ENCODE measurements at places on chromosomes 16 and 17.

- DNase-seq, result no peak
Observed at GRCh38 chr17:38403491-38403890, 24.8 kb upstream of the ARHGAP23 start.

GRCh38 chr16:11734025-11734652 lies 8.5 kb downstream of the TXNDC11 start:
- DNase-seq, result no peak

- no peak for DNase-seq
Observed at GRCh38 chr16:51831595-51832367, 680.7 kb upstream of the SALL1 start.

- DNase-seq, result no peak
Observed at GRCh38 chr17:58757162-58757613, 1.5 kb downstream of the PPM1E start.

- no peak for DNase-seq
Observed at GRCh38 chr16:56258508-56259424, 67.5 kb downstream of the GNAO1 start.

DNA sequence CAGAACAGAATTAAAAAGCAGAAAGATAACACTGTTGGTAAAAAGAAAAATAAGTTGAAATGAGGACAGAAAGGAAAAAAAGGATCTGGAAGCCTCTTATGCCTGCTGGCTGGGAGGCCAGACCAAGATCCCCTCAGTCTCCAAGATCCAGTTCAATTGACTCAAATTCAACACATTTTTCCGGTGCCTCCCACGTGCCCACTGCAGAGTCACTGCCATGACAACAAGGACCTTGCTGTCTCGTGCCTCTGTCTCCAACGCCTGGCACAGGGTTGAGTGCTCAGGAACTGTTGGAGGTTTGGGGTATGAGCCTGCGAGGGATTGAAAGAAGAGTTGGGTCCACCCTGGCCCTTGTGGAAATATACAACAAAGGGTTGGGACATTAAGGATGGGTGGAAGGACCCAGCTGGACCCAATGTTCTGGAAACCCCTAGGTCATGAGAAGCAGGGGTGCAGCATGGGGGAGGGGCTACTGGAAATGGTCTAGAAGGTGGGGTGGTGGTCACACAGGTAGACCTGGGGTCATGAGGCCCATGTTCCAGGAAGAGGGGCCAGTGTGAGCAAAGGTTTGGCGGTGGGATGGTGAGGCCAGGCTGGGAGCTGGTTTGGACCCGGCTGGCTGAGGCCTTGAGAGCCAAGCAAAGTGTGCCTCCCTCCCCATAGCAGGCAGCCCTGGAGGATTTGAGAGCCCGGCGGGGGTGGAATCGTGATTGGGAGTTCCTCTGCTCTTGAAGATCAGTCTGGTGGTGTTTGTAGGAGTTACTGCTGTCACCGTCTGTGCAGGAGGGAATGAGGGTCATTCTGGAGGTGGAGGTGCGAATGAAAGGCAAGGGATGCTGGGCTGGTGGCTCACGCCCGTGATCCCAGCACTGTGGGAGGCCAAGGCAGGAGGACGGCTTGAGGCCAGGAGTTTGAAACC lies 1.3 kb downstream of the IL34 start:
- DNase-seq, result no peak

GRCh38 chr17:59842901-59843652 lies 49.7 kb downstream of the TUBD1 start:
- peak; percentile 79 for DNase-seq

DNA sequence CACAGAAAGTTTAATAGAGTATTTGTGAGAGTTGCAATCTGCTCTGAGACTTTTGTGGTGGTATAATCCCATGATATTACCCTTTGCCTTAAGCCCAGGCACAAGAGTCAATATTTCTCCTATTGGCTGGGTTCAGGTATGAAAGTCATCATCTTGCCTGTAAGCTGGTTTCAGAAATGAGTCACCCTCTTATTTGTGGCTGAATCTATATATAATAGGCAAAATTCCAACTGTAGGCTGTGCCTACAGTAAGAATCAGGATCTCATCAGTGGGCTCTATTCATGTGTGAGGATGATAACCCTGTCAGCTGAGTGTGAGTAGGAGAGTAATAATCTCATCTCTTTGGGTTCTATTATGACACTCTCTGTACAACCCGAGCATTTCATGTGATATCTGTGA lies 2103.1 kb downstream of the TP53TG3F start:
- DNase-seq, result no peak

- no peak for DNase-seq
Observed at GRCh38 chr17:31467502-31468256, 76.2 kb downstream of the RAB11FIP4 start.

DNA sequence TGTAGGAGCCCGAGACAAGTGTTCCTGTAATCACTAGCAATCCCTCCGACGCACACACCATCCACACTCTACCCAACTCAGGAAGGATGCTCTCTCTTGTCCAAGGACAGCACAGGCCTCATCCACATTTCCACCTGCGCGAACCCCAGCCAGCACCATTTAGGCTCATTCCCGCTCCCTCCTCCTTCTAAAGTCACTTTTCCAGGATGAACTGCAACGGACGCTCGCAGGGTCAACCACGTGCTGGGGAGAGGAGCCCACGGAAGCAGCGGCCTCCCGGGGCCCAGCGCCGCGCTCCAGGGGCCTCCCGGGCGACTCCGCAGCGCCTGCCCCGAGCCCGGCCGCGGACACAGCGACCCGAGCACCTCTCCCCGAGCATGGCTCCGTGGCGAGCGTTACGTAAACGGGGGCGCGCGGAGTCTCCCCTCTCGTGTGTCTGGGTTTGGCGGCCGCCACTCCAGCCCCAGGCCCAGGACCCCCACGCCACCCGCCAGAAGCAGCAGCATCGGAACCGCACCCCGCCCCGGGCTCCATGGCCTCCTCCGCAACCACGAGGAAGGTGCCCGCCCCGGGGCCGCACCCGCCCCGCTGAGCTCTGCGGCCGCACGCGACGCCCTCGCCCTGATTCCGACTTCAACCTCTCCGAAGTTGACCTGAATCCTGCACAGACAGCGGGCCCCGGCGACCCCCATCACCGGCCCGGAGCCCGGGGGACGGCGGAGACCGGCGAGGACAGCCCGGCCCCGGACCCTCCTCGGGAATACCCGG lies 668 bp downstream of the USP36 start:
- DNase-seq, result peak; percentile 54

DNA sequence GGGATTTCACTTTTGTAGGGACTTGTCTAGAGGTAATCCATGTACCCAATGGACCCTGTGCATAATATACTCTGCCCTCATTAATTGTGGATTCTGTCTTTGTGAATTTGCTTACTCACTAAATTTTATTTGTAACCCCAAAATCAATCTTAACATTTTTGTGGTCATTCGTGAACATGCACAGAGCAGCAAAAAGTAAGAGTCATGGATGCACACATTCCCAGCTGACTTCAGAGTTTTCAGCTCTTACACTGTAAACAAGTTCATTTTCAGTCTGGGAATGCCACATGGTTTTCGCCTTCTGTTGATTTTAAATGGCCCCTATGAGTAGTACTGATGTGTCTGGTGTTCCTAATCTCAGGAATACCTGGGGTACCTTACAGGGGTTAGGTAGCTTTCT lies 24.3 kb downstream of the TAC4 start:
- DNase-seq, result no peak

GRCh38 chr17:50737118-50737698 lies 17.8 kb downstream of the LUC7L3 start:
- DNase-seq, result no peak

DNA sequence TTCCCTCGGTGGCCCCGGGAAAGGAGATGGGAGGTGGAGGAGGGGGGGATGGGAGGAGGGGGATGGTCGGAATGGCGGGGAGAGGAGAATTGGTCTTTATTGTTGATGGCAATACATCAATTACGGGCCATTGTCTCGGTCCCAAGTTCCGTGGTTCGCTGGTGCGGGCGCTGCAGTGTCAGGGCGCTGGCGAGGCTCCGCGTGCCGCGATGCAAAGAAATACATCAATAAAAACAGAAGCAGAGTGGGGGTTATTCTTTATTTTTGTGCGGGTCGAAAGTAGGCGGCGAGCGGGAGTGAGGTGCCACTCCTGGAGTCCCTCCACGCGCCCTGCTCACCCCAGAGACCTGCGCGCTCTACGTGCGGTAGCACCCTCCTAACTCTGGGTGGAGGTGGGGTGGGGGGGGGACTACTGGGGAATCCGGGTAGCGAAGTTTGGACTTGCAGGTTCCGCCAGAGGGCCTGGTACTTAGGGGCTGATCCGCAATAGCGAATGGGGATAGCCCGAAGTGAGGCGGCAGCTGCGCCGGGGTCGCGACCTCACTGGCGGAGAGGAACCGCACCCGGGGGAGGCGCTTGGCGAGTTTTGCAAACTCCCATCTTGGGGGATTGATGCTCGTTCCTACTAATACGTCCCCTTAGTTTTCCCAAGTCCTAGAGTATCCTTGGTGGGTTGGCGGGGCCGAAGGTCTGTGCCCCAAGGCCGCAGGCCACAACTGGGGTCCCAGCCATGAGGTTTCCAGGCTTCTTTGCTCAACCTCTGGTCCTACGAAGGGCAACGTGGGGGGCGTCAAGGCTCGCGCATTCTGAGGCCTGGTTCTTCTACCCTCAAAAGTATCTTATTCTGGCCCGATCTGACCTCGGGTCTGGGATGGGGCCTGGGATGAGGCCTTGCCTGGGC lies 3.5 kb upstream of the SALL1 start:
- no peak for DNase-seq

DNA sequence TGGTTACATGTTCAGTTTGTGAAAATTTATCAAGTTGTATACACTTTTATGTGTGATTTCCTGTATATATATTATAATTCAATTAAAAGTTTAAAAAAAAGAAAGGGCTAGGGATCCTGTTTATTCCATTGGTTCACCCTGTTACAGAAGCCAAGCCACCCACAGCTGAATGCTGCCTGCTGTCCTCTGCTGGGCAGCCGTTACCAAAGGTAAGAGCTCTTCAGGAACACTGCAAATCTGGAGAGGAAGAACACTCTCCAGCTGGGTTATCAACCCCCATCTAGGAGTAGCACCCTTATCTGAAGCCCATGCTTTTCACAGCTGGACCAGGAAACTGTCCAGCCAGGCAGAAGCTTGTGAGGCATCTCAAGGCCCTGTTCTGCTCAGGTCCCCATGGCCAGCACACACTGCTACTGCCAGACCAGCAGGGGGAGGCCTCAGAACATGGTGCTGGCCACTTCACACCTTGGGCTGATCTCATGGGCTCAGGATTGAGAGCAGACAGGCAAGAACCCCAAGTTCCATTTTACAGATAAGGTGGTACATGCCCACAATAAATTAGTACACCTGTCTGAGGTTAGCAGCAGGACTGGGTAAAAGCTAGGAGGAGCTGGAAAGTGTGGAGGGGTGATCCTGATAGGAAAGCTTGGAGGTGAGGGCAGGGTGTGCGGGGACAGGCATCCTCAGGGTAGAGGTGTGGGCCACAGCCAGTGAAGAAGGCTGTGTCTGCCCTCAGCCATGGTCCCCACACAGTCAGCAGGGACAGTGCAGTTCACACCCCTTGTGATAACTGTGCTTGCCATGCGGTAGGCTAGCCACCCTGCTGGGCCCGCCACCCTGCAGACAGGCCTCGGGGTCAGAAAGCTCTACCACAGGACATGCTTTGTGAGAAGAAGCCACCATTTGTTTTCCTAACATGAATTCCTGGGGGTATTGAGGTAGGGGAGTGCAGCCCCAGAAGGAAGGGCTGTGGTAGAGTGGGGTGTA lies 54.3 kb upstream of the SREBF1 start:
- peak; percentile 37 for DNase-seq

DNA sequence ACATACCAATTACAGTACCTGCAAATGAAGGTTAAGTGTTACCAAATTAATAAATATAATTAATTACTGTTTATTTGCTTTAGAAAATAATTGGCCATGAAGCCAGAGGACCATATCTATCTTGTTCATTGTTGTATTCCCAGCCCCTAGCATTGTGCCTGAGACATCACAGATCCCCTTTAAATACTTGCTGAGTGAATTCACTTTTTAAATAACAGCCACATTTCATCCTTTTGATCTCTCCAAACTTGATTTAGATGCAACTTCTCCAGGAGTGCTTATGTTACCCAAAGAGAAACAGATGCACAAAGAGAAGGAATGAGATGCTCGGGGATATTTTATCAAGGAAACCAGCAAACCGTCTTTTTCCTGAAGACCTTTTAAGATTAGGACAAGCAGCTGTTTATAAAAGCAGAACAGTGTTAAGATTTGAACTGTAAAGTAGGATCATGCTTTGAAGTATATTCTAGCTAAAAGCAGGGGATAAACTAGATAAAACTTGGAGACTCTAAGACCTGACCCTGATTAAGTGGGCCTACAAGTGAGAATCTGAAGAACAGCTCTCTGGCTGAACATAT lies 66.3 kb downstream of the CHD9 start:
- no peak for DNase-seq

DNA sequence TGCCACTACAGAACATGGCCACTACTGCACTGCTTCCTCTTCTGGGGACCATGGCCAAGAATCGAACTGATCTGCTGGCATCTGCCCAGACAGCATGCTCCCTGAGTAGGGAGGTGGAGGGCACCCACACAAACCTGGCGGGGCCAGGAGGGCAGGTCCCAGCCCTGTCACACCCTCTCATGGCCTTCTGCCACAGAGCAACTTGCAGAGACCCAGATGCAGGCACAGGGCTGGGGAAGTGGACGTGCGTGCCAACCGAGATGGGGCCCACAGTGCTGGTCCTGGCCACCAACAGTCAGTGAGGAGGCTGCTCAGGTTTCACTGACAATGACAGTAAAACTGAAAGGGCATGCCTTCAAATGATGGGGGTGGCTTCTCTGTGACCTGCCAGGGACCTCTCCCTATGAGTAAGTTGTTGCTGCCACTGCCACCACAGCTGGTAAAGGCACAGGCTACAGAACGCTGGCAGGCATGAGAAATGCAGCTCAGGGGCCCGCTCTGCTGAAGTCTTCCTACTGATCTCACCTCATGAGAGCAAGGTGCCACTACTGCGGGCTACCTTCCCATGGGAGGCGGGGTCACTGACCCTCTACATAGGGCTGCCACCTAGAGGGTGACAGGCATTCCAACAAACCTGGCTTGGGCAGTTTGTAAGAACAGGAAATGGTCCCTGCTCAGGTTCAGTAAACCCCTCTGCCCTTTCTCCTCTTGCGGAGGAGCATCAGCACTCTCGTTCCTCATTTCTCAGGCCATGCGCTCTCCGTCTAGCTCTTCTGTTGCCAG lies 15.5 kb downstream of the HIC1 start:
- DNase-seq, result peak; percentile 68

GRCh38 chr17:73291260-73291801 lies 20.5 kb downstream of the CDC42EP4 start:
- no peak for DNase-seq

Measured in stimulated activated CD4-positive, alpha-beta T cell treated with anti-CD3 and anti-CD28 coated beads, Interleukin-2, amount 100 ng/mL, for 24 hours (primary cell).